ENCODE measurements at places on chromosomes 2 and 18.

- no peak for DNase-seq
Observed at GRCh38 chr2:151251012-151251411, 10.7 kb downstream of the RBM43 start.

DNA sequence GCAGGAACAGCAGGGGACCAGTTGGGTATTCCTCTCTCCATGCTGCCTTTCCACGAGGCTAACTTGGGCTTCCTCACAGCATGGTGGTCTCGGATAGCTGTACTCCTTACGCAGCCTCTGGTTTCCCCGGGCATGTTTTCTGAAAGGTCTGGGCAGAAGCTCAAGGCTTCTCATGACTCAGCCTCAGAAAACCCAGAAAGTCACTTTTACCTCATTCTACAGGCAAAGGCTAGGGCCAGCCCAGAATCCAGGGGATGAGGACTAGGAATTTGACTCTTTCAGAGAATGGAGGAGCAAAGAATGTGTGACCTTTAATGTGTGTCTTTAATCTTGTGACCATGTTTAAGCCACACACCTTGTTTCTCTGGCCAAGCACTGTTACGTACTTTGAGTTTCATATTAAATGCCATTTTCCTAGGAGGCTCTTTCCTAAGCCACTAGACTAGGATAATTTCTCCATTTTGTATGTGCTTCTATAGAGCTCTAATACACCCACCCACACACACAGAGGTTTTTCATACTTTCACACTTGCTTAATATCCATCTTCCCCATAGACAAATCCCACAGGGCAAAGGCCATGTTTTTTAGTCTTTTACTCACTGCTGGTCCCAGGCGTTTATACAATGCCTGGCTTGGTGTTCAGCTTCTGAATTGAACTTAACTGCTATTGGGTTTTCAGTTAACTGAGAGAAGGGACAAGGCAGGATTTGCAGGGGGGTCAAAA, 77.3 kb downstream of the LONRF2 start:
- no peak for DNase-seq

DNA sequence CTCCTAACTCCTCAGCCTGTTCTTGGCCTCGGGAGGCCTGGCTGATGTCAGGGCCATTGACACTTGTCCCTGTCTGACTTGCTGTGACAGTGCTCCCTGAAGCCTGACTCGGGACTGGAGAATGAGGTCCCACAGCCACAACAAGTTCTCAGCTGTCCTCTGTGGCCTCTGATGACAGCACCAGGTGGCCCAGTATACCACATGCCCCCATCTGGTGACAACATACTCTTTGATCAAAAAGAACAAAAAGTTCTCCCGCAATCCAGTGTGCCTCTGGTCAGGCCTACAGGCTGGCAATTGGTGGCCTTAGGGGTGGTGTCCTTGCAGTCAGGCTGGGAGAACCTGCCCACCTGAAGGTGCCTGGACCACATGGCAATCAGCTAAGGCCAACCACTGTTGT, 102.6 kb downstream of the SEPTIN10 start:
- DNase-seq, result no peak

DNA sequence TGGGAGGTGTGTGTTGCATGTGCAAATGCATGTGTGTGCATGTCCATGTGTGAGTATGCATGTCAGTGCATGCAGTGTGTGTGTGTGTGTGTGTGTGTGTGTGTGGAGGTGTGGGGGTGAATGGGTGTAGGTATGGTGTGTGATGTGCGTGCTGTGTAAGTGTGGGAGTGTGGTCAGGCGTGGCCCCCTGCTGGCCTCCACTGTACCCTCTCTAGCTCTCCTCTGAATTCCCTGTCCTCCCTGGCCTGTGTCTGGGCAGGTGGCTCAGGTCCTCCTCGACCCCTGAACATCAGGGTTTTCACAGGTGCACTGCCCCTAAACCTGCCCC, 230.2 kb downstream of the CELF4 start:
- DNase-seq, result no peak

DNA sequence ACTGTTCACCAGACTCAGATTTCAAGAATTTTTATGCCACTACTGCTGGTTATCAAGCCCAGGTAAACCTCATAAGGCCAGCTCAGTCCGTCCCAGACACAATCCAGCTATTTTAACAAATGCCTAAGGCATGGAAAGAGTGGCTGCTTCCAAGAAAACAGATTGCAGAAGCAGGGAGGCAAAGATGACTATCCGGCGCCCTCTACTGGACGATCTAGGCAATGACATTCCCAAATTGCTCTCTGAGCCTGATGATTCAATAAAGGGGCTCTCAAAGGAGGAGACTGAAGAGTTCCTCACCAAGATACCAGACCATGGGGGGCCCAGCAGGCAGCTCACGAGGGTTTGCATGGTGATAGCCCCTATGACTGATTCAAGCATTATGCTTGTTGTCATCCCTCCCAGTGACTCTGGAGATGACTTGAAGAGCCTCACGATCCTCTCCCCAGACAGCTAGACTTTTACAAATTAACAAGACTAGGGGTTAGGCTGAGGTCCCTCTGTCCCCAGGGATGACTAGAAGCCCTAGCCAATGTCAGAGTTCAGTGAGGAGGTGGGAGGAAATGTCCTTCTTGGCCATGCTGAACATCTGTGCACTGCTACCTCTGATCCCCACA, 25.0 kb downstream of the SERPINB8 start:
- DNase-seq, result peak; percentile 12

- no peak for DNase-seq
Observed at GRCh38 chr2:99571954-99572353, 82.1 kb upstream of the REV1 start.

DNA sequence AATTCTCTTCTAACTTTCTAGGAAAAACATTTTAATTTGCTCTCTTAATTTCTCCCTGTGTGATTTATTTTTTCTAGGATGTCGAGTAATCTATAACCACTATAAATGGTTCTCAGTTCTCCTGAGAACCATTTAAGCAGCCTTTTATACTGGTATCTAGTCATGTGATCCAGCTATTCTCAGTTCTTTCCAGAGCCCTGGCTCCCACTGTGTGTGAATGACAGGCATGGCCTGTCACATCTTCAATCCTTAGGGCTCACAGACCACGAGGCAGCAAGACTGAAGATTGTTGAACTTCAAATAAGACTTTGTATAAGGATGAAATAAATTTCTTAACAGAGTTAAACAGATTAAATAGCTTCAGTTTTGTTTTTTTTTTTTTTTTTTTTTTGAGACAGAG, 219.4 kb downstream of the HNMT start:
- DNase-seq, result no peak

GRCh38 chr18:10349561-10349960, 104.9 kb upstream of the APCDD1 start:
- DNase-seq, result no peak

DNA sequence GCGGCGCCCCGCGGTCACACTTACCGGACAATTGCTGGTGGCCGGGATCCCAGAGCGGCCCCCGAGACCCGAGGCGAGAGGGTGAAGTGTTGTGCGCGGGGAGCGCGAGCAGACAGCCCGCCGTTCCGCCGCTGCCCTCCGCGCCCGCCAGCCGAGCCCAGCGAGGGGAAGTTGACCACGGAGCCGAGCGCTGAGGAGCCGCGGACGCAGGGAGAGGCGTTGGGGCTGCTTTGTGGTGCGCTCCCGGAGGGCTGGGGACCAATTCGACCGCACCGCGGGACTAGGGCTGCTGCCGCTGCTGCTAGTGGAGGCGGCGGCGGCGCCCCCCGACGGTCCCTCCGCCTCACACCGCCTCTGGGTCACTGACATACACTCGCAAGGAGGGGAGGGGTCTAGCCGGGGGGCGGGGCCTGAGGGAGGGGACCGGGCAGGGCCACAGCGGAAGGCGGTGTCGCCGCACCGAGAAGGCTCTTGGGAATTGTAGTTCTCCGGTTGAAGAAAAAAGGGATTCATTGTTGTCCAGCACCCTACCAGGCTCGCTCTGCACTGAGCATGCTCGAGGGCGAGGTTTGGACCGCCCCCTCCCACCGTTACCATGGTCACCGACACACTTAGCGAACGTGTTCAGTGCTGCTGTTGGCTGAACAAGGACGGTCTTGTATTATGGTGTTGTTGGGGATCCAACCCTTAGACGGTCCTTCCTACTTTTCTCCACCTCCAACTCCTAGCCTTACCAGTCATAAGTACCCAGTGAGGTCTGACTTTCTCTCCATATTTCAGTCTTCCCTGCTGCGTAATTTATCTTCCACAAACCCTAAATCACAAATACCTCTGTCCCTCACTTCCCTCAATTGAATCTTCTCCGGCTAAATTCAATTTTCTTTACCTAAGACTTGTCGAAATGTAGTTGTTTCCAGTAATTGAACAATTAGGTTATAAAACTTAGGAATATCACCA, at the start of gene PELI1:
TSS of gene PELI1 (minus strand) at position 364 of the 957 bp plus-strand sequence. CDS start 36,110 bp downstream, outside the sequence.
- peak; percentile 86 for DNase-seq

- DNase-seq, result no peak
Observed at GRCh38 chr2:120568975-120569268, 166.7 kb upstream of the GLI2 start.

DNA sequence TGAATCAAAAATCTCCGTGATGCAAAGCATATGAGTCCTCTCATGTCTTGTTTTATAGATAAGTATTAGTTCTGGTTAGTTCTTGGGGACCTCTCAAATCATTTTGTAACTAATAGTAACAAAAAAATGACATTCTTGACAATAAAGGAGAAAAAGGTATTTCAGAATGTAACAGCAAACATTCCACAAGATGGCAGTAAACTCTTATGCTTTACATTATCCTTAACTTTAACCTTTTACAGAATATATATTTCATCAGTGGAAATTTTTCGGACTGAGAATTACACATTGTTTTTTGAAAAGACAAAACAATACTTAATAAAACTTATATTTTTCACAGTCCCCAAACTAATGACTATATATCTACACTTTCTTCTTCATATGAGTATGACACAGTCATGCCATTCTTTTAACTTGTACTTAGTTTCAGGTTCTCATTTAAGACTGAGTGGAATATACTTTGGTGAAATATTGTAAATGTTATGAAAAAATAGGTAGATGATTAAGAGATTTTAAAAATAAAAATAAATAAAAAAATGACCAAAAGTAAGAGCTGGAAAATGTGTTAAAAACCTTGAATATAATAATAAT, 142.9 kb upstream of the NXPH2 start:
- DNase-seq, result no peak

Data from activated CD4-positive, CD25-positive, alpha-beta regulatory T cell (primary cell).